Mesothelial cell of epicardium (in vitro differentiated cells): ENCODE measurements at places on chromosomes 7 and 10. TPM values are rescaled to one million over a fixed set of nuclear protein-coding genes. Genes with fewer than 3 reads are reported as not detected.

DNA sequence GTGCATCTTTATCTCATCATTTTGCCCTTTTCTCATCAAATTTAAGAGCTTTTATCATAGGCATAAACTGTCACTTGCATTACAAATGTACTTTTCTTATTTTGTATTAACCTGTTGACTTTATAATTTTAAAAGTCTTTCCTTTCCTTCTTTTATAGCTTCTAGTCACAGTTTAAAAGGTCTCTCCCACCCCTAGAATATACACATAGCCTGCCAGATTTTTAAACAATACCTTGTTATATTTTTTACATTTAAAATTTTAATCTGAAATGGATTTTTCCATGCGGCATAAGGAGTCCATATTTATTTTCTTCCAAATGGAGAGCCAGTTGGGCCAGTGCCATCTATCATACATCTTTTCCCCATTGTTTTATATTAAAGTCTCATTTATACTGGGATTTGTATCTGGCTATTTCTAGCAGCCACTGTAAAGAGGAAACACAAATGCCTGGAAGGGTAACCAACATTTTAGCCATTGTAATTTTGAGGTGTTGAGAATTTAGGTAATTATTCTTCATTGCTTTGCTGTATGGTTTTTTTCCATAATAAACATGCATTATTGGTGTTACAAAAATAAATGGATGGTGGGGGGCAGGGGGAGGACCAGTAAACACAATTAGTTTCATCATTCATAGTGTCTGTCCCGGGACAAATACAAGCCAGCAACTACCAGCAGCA lies 92.8 kb downstream of the CCDC71L start:
- DNase-seq: no peak

DNA sequence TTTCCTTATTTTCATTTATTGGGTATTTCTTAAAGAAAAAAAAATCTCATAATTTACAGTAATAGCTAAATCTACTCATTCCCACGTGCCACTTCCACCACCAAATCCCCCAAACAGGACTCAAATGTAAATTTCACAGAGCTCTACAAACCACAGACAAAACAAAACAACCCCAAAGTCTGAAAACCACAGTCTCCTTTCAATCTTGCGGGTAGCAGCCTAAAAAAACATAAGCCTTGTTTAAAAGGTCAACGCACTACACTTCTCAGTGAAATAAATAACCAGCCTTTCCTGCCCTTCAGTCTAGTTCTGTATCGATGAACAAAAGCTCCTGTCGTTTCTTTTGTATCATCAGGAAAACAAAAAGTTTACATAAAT lies 121.8 kb upstream of the AFAP1L2 start:
- DNase-seq: no peak

DNA sequence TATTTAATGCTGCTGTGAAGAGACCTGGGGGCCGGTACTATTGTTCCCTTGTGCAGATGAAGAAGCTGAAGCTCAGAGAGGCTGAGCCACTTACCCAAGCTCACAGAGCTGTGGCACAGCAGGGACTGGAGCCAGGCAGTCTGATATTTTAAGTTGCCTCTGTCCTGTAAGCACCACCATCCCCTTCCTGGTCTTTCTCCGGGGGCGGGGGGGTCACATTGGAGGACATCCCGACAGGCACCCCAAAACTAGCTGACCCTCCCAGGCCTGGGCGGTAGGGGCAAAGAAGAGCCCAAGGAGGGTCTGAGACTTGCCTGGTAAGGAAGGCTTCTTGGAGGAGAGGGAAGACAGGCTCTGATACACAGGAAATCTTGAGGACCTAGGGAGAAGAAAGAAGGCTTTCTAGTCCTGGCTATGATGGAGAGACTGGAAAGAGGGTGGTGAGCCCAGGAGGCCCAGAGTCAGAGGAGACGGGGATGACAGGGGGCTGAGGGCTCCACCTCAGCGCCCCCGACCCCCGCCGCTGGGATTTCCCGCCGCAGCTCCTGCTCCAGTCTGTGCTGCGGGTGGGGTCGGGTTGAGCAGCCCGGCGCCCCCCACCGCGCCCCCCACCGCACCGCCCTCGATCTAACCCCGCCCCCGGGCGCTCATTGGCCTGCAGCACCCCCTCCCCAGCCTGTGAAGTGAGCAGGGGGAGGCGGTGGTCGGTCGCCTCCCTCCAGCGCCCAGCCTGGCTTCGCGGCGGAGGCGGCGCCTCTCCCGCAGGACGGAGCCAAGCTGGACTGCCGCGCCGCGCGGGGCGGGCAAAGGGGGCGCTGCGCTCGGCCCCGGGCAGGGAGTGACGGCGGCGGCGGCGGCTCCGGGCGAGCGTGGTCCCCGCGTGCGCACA lies at the start of gene ADCYAP1R1:
ADCYAP1R1 (plus strand) TSS at position 711 of the 889 bp plus-strand sequence. CDS start 10,957 bp downstream, outside the sequence.
- DNase-seq: no peak

DNA sequence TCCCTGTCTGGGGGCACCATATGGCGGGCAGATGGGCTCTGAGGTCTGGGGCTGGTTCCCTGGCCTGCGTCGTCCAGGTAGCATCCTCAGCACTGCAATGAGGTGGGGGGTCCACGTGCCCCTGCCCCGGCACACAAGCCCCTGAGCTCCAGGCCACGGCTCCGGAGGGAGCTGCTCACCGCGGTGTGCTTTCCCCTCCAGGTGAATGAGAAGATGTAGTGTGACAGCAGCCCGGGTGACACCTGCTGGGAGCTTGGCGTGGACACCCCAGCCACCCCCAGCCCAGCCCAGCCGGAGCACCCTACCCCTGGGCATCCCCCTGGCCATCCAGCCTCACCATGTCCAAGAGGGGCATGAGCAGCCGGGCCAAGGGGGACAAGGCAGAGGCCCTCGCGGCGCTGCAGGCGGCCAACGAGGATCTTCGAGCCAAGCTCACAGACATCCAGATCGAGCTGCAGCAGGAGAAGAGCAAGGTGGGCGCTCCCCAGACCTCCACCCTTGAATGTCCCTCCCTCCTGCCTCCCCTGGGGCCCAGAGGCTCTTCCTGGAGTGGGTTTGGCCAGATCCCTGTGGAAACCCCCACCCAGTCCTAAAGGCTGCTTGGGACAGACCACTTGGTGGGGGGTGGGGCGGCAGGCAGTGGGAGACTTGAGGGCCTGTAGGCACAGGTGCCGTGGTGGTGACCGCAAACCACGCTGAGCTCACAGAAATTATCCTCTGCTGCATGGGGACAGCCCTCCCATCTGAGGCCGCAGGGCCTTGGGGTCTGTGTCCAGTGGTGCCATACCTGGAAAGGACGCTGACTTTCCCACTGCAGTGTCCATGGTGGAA lies 38.9 kb downstream of the JAKMIP3 start:
- DNase-seq: no peak

DNA sequence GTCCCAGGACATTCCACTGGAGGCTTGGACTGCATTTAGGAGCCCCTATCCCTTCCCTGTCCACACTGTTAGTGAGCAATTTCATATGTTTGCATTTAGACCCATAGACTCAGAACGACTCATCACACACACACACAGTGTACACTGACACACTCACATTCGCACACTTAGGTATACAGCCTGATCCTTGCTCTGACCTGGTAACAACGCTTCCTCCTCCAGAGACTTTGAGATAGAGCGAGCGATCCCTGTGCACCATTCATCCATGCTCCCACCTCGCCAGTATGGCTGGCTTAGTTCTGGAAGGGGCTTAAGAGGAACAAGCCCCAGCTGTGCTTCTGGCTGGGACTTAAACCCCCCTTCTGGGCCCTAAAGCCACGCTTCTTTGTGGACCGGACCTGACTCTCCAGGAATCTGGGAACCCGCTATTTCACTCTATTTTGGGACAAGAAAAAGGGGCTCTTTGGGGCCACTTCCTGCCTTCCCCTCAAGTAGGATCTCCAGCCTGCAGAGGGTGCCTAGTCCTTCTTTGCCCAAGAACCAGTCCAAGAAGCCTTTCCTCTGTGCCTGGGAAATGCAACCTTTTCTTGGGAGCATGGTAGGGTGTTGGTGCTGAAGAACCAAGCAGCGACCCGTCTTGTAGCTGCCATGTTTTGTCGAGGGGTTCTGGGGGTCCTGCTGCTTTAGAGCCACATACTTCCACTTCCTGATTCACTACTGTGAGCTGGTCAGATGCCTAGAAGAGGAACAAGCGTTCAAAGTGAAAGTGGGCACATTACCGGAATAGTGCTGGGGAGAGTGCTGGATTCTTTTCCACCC lies 1.1 kb upstream of the HOXA13 start:
- DNase-seq: peak; percentile 38

GRCh38 chr10:126153711-126154628 lies 234.3 kb downstream of the ADAM12 start:
- DNase-seq: no peak

GRCh38 chr10:43118631-43119415 lies 19.4 kb upstream of the CSGALNACT2 start:
- no peak for DNase-seq

DNA sequence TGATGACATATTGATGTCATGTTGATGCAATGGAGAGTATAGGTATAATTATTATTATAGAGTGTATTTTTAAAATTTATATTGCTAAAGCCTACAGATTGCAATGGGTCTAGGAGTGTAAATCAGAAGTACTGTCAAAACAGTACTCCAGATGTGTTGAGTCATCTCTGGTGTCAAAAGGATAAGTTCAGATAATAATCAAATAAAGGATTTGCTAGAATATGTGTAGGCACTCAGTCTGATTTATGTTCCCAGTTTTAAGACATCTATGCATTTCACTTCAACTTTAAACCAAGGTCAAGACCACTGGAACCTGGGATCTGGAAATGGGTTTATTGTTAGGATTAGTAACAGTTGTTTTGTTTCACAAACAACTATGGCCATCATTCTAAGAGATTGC lies 342.3 kb upstream of the BMPER start:
- no peak for DNase-seq

- no peak for DNase-seq
These were observed 156.3 kb downstream of the LCOR start for GRCh38 chr10:96988426-96988825.

DNA sequence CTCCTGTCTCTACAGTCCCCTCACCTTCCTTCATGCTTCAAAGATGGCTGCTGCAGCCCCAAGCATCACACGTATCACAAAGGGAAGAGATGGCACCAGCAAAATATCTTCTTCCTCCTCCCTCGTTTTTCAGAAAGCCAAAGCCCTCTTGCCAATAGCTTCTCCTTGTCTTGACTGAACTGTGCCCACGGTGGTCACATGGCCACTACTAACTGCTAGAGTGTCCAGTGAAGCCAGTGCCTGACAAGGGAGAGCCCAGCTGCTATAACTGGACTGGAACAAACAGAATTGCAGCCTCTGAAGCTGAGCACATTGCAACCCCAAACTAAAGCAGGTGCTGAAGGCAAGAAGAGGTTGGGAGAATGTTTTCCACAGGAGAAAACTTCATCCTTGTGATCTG lies 120.8 kb upstream of the RET start:
- DNase-seq: peak; percentile 36

DNA sequence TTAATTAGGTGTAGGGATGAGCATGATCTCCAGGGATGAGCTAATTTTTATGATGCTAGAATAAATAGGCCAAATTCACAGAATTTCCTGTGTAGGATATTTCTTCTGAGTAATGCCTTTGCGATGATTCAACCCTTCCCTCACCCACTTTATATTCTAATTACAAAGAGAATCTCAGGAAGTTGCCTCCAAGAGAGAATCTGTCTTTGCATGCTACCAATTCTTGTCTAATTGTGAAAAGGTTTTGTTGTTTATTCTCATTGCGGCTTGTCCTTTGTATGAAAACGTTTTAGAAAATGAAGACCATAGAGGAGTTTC lies 6.3 kb downstream of the C7orf57 start:
- no peak for DNase-seq

DNA sequence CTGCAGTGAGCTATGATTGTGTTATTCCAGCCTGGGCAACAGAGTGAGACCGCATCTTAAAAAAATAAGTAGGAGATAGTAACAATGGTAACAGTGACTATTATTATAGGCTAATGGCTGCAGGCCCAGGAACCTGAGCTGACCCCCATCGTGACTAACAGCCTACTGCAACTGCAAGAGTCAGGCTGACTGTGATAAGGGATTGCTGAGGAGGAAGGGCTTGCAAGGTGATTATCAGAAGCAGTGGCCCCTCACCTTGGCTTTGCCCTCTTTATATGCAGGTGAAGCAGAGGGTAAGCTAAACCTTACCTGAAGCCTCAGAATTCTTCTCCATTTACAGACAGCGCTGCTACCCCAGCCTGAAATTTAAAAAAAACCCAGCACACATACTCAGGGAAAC lies 83.9 kb upstream of the SDK1 start:
- DNase-seq: peak; percentile 10

- no peak for DNase-seq
These were observed 57.2 kb downstream of the SLC29A4 start for GRCh38 chr7:5339955-5340354.

- no peak for DNase-seq
These were observed 901 bp upstream of the CCNY start for GRCh38 chr10:35335133-35336083.

GRCh38 chr10:62817121-62817765 lies 1.1 kb upstream of the EGR2 start:
- no peak for DNase-seq

- no peak for DNase-seq
These were observed 1.4 kb downstream of the RBP3 start for GRCh38 chr10:47349516-47349915.

- no peak for DNase-seq
These were observed 203.1 kb downstream of the ZMYND11 start for GRCh38 chr10:338171-339037.

- DNase-seq: no peak
These were observed 103.1 kb upstream of the RPA3 start for GRCh38 chr7:7821517-7821916.

- DNase-seq: no peak
These were observed 229.8 kb downstream of the FOXP2 start for GRCh38 chr7:114644455-114644854.

- DNase-seq: no peak
These were observed at the start of gene MMRN2 for GRCh38 chr10:86957471-86958115. Gene MMRN2, minus strand, starts transcription at chr10:86957615. Its CDS starts 74 bp downstream, at chr10:86957541.

- DNase-seq: no peak
These were observed 76.2 kb upstream of the APBB1IP start for GRCh38 chr10:26361971-26362370.

- DNase-seq: no peak
These were observed 16.5 kb upstream of the CREB5 start for GRCh38 chr7:28395831-28396230.

GRCh38 chr7:102216573-102217314 lies 69.9 kb upstream of the SH2B2 start:
- no peak for DNase-seq

ST8SIA6 gene
- total RNA-seq: 1.4 to 1.7 TPM (median 1.4 TPM) in 3 replicates

TLL2 gene
- total RNA-seq: 1.4 to 1.8 TPM (median 1.6 TPM) in 3 replicates

SMARCD3 gene
- 114 to 119 TPM (median 116 TPM) in 3 replicates for total RNA-seq

MEST gene
- 598 to 626 TPM (median 616 TPM) in 3 replicates for total RNA-seq

INA gene
- total RNA-seq: 1.1 to 1.2 TPM (median 1.2 TPM) in 3 replicates

COBL gene
- total RNA-seq: 0.66 to 1.2 TPM (median 0.75 TPM) in 3 replicates

PPP1R17 gene
- total RNA-seq: not detected in 3 replicates

FBH1 gene
- 68.0 to 76.6 TPM (median 72.6 TPM) in 3 replicates for total RNA-seq

EPDR1 gene
- total RNA-seq: 5.8 to 6.2 TPM (median 6.0 TPM) in 3 replicates

RBP4 gene
- total RNA-seq: 0.54 to 0.91 TPM (median 0.66 TPM) in 3 replicates
